ENCODE measurements at places on chromosomes 5 and 9.

DNA sequence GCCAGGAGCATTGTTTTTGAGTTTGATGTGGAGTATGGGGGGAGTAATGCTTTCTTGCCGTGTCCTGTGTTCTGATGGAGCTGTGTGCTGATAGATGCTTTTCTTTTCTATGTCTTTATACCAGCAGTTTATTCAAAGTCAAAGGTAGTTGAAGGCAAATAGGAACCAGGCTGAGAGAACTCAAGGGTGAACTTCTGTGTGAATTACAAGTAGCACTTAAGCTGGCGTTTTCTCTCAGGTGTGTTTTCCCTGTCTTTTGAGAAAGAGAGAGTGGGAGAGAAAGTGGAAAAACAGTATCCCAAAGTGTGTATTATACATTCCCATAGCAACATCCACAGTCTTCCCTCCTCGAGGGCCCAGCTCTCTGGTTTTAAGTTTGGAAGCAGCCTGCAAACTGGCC lies 1.5 kb downstream of the TNFAIP8 start:
- no peak for DNase-seq

DNA sequence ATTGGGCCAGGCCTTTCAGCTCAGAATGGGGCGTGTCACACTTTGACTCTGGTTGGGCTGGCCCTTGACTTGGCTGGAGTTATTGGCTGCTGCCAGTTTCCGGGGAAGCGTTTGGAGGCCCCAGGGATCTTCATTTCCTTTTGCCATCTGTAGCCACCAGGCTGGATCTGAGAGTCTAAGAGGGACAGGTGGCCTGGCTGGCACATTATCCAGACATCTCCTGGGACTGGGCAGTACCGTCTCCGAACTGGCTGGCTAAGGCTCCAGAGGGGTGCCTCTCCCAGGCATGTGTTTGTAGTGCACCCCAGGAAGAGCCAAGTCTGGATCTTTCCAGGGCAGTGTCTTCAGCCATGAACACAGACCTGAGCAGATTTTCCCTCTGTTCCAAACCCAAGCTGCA lies 9.7 kb upstream of the JADE2 start:
- DNase-seq, result no peak

DNA sequence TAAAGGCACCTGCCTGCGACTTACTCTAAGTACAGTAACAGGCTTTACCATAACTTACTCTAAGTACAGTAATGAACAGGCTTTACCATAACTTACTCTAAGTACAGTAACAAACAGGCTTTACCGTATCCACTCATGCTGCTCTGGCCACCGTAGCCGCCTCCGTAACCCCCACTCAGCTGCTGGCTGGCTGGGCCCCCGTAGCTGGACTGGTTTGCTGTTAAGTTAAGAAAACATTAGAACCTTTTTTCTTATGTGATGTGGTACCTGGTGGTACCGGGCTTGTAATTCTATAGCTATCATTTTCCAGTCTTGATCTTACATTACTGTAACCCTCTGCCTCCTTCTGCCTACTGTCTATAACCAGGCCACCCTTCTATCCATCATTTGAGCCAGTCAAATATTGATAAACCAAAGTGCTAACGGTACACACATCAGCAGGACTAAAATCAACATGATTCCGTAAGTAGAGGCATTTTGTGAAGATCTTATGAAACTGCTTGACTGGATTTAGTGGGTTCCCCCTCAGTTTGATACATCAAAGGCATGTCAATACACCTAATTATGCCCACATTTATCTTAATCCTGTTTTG lies 7.4 kb downstream of the HNRNPH1 start:
- no peak for DNase-seq

GRCh38 chr5:21701317-21701716 lies 1151.8 kb downstream of the CDH12 start:
- no peak for DNase-seq

GRCh38 chr5:68458416-68459021 lies 243.0 kb downstream of the PIK3R1 start:
- DNase-seq, result no peak

DNA sequence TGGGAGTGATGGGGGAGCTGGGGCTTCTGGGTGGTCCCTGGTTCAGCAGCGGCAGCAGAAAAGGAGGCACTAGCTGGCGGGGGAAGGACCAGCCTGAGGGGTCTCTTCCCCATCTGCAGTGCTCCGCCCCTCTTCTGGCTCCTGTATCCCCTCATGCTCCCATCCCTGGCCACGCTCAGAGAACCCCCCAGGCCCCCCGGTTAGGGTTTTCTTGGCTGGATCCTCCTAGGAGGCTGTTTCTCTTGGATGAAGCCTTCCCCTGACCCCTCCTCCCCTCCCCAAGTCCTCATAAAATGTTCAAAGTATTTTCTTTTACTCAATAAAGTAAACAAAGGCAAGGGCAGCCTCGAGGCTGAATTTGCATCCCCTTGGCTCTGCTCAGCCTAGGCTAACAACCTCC lies 60.8 kb downstream of the FGF18 start:
- DNase-seq, result no peak

GRCh38 chr5:15236911-15237508 lies 263.0 kb upstream of the FBXL7 start:
- no peak for DNase-seq

- DNase-seq, result no peak
Measured at GRCh38 chr5:170719551-170719950, 64.0 kb upstream of the GABRP start.

GRCh38 chr9:114493521-114494184 lies 11.6 kb downstream of the WHRN start:
- DNase-seq, result no peak

DNA sequence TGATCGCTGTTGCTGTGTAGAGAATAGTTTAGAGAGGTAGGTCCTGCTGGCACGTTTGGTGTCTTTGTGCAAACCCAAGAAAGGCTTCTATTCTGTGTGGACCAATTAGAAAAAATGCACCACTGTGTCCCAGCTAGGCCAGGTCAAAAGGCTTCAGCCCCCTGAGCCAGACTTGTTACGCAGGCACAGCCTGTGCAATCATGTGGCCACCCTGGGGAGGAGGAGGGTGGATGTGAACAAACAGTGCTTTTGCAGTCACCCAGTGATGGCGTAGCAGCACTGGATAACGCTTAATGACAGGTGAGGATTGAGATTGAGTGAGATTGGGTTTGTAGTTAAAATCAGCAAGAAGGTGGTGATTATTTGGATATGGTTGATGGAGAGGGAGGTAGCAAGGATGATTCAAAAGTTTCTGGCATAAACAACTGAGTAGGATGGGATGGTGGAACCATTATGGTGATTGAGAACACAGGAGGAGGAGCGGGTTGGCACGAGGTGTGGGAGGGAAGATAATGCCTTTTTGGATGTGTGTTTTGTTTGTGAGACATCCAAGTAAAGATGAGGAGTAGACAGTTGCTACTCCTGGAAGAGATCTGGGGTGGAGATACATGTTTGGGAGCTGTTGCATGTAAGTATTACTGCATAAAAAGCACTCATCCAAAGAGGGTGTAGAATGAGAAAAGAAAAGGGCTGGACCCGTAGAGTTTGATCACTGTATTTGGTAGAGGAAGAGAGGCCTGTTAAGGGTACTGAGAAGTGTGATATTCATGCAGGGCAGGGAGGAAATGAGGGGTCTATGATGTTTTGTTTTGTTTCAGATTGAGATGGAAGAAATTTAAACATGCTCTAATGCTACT lies 6.7 kb downstream of the GCNT1 start:
- DNase-seq, result no peak

- no peak for DNase-seq
Measured at GRCh38 chr5:158979290-158979689, 120.4 kb downstream of the EBF1 start.

- DNase-seq, result no peak
Measured at GRCh38 chr9:108436448-108436847, 419.3 kb downstream of the ACTL7B start.

- DNase-seq, result no peak
Measured at GRCh38 chr5:99866740-99867139, 668.4 kb upstream of the FAM174A start.

- no peak for DNase-seq
Measured at GRCh38 chr5:150510460-150511263, 2.7 kb downstream of the NDST1 start.

- DNase-seq, result no peak
Measured at GRCh38 chr5:3604501-3604900, 8.9 kb downstream of the IRX1 start.

DNA sequence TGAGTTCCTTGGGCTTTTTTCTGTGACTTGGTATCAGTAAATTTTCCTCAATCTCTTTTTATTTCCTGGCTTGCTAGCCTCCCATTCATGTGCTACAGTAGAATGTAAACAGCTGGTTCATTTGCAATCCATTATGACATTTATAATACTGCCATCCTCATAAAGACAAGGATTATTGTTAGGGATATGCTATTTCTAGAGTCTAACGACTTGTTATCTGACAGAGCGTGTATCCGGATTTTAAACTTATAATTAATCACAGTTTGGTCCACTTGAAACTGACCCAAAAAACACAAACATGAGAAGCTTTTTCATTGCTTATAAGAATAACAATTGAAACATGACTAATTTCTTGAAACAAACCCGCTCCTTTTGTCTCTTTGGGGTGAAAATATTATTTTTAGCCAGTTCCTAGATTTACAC lies 585.8 kb downstream of the TLE4 start:
- DNase-seq, result no peak

DNA sequence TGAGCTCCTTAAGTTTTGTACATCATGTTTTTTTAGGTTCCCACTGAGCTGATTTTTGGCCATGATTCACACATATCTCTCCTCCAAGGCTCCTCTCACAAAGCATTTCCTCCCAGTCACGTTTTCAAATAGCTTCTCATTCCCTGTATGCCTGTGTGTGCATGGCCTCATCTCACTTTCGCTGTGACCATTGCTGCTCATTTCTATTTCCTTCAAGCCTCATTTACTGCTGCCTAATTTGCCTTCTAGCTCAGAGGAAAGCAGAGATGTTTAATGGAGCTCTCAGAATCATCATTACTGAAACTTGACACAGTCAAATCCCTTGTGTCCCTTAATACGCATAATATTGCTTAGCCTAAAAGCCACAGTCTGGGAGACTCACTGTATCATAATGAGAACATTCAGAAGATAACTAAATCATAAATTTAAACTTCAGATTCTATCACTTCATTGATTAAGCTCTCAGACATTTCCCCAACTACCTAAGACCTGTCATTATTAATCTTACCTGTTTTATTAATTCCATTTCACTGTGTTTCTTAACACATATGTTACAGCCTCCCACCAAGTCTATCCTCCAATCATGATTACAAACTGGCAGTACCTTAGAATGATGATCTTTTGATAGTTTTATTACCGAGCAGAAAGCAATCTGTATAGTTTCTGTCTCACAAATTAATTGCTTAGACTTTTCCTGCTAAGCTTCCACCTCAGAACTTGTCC lies 278.3 kb upstream of the PTGER4 start:
- no peak for DNase-seq

- DNase-seq, result no peak
Measured at GRCh38 chr9:38439291-38439915, 15.1 kb upstream of the IGFBPL1 start.

DNA sequence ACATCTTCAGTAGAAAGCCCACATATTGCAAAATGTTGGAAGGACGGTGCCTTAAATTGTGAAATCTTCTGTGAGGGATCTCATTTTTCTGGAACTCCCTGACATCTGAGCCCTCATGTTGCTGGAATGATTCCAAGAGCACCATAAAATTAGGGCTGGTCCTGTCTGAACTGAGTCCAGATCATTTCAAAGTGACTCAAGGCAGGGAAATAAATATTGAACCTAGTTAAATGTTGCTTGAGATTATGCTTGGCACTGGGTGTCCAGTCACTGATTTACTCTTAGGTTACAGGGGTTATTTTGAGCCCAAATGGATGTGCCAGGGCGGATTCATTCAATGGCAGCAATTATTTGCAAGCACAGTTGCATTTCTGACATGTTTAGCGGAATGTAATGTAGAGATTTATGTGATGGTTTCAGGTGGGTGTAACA lies 437.0 kb downstream of the PIK3R1 start:
- DNase-seq, result no peak

DNA sequence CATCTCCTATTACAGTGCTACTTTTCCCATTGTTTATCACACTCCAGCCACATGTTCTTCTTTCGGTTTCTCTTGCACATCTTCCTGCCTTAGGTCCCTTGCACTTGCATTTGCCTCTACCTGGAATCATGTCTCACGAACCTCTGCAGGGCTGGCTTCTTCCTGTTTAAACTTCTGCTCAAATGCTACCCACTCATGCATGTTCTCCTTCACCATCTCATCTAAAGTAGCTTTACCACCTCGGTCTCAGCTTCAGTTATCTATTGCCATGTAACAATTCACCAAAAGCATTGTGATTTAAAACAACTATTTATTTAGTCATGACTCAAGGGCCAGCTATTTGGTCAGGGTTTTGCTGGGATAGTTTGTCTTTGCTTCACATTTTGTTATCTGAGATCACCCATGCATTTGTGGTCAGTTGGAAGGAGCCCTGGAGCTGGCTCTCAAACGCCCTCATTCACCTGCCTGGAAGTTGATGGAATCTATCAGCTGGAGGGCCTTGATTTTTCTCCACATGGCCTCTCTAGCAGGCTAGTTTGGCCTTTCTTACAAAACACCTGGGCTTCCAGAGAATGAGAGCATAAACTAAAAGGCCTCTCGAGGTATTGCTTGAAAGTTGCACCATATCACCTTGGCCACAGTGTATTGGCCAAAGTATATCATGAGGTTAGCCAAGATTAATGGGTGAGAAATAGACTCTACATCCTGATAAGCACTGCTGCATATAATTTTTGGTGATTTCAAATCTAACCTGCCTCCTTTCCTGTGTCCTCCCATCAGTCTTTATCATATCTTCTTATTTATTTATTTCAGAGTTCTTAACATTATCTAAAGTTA lies 21.4 kb downstream of the SPINK1 start:
- DNase-seq, result no peak

DNA sequence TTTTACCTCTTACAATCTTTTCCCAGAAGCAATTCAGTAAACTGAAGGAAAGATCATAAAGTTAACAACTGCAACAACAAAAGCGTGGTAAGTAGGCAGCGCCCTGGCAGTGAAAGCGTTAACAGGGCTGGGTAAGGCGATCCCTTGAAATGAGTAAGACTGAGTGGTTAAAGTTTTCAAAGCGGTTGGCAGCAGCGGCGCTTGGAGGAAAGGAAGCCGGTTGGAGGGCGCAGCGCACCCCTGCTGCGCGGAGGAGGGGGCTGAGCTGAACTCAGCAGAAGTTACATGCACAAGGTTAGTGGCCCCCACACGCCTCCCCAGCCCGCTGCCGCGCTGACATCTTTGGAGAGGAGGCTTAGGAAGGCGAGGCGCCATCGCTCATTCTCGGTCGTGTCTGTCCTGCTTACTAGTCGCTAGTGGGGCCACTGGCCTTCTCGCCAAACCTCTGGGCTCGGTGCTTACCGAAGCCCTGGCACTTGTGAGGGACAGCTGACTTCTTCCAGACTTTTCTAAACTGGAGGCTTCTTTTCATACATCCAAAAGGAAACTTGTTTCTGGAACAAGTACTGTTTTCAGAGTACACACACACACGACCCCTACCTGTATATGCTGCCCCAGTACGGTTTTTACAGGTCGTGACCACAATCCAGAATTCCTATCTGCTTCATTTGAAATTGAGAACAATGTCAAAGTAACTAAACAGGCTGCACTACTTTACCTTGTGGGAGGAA lies at the start of gene SH3RF2:
Gene SH3RF2 (plus strand): TSS at position 178 of the 731 bp plus-strand sequence. CDS start 1,351 bp downstream, outside the sequence.
- peak; percentile 84 for DNase-seq

- DNase-seq, result no peak
Measured at GRCh38 chr5:99058466-99058865, 129.7 kb upstream of the CHD1 start.
